ENCODE measurements at places on chromosomes 11 and 22.

GRCh38 chr11:124876818-124877630 is 11.8 kb downstream of the ROBO3 start:
- no peak for DNase-seq

GRCh38 chr11:65549096-65549495 is 9.1 kb downstream of the LTBP3 start:
- no peak for DNase-seq

- no peak for DNase-seq
Observed at GRCh38 chr11:76629116-76629852, 41.3 kb downstream of the LRRC32 start.

GRCh38 chr11:18772211-18772610 is 19.4 kb downstream of the PTPN5 start:
- no peak for DNase-seq

GRCh38 chr11:2213384-2213842 is 41.8 kb upstream of the TH start:
- DNase-seq: no peak

DNA sequence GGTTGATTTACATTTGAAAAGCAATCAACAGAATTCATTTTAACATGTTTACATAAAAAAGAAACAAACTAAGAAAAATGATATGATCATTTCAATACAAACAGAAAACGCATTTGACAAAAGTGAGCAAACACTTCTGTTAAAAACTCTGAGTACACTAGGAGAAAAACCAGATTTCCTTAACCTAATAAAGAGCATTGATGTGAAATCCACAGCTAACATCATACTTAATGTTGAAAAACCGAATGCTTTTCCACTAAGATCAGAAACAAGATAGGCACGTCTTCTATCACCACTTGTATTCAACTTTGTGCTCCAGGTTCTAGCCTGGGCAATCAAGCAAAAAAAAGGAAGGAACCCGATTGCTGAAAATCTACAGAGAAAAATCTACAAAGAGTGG is 227.6 kb downstream of the SBF2 start:
- no peak for DNase-seq

DNA sequence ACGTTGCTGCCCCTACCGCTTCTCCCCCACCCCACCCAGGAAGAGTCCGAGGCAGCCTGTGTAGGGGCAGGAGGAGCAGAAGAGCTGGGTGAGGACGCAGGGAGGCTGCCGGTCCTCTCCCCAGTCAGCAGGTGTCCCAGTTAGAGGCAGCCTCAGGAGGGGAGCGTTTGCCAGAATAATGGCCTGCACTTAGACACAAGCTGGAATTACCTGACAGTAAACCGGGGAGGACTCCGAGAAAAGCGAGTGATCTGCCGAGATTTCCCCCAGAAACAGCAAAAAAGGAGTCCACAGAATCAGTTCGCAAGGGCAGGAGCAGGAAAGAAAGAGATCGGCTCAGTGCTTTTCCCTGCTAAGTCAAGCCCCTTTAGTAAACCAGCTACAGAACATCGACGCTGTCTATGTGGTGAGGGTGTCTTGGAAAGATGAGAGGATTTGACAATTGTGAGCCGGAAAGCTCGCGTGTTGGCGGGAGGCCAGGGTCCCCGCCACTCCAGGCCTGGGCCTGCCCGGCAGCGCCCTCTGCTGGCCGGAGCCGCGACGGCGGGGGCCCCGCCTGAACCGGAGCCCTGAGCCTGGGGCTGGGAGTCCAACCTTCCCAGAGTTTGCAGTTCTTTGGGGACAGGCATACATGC is 17.7 kb upstream of the THRSP start:
- peak; percentile 80 for DNase-seq

DNA sequence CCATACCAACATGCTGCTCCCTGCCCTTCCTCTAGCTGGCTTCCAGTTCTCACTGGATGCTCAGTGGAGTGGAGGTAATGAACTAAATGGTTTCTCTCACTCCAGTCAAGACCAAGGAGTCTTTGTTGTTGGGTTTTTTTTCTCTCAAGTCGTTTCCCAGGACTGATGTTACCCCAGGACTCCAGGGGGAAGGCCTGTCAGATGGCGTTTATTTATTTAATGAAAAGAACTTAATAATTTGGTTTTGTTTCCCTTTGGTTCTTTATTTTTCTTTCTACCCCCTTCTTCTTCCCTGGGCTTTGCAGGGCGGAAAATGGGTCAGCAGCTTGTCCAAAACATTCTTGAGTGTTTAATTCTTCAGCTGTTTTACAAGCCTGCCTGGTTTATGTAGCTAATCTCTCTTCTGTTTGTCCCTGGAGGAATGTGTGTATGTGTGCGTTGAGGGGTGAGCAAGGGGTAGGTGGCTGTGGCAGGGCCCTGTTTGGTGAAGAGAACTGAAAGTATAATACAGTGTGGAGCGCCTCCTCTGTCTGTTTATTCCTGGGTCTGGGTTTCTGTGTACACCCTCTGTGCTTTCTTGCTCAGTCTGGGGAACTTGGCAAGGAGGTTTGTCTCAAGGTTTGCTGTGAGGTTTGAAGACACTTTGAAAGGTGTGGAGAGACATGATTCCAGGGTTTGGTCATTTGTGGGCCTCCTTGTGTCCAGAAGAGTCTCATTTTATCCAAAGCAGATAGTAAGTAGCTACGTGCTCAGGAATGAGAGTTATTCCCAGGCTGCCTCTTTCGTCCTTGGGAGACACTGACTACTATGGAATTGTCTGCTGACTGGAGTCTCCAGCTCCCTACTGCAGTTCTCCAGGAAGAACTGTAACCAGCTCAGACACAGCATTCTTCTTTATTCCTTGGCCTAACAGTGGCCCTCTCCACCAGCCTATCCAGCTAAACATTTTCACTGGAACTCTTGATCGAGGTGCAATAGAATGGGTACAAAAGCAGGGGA is 175.5 kb downstream of the ADAMTS15 start:
- no peak for DNase-seq

GRCh38 chr11:120028897-120029258 is 109.0 kb downstream of the TRIM29 start:
- no peak for DNase-seq

DNA sequence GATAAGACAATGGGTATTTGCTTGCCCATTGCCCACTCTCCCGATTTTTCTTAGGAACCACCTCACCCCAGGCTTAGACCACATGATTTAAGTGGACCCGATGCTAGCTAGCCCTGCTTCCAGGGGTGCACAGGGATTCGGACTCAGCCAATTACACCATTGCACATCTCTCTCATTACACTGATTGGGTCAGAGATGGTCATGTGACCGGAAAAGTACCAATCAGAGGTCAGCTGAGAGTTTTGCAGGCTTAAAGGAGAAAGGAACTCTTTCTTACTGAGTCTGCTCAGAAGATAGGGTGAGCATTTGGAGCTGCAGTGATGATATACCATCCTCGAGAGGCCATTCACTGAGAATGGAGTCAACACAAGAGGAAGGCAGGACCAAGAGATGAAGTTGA is 12.2 kb upstream of the ANKK1 start:
- no peak for DNase-seq

DNA sequence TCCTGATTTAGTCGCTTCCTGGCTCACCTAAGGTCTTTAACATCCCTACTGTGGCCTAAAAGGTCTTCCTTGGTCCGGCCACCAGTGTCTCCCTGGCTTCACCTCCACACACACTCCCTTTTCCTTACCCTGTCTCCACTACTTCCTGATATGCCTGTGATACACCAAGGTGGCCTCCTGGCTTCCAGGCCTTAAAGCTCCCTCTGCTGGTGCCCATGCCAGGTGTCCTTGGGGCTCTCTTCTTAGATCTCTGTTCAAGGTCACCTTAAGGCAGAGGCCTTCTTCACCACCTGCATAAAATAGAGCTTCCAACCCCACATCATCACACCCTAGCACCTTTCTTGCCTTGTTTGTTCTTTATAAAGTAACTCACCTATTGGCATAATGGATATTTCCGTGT is 787.7 kb downstream of the NTM start:
- DNase-seq: peak; percentile 48

DNA sequence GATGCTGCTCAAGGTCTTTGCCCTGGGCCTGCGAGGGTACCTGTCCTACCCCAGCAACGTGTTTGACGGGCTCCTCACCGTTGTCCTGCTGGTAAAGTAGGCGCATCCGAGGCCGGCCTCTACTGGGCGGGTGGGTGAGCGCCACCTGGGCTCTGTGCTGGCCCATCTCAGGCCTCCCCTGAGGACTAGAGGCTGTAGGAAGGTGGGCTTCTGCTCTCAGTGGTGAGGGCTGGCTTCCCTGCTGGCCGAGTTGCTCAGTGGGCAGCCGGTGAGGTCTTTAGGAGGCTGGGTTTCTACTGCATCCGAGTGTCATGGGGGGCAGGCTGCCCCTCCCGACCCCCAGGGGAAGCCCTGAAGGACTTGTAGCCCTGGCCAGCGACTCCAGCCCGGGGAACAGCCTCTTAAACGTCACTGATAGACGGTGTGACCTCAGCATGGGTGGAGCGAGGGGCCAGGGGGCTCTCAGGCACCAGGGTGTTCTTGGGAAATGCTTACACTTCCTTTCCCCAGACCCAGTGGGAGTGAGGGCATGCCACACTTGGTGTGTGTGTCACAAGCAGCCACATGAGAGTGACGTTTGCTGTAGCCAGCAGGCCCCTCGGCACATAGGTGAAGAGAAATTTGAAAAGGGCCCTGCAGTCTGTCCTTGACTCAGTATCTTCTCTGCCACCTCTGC is 30.3 kb downstream of the TPCN2 start:
- no peak for DNase-seq

- DNase-seq: no peak
Observed at GRCh38 chr11:126988655-126989054, 11.9 kb downstream of the KIRREL3 start.

DNA sequence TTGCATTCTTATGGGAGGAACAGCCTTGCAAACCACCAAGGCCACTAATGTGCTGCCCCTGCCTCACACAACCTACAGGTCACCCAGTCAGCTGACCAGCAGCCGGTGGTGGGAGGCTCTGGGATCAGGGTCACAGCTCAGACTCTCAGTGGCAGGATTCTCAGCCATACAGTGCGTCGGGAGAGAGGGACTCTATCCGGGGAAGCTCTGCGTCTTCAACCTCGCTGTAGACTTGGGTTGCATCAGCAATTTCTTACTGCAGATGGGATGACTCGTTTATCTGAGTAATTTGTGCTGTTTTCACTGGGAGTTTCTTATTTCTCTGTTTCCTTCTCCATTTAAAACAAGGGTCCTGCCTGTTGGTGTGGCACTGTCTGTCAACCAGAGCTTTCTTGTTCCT is 257.7 kb downstream of the TBC1D22A start:
- no peak for DNase-seq

- no peak for DNase-seq
Observed at GRCh38 chr11:13347901-13348300, 70.3 kb downstream of the BMAL1 start.

DNA sequence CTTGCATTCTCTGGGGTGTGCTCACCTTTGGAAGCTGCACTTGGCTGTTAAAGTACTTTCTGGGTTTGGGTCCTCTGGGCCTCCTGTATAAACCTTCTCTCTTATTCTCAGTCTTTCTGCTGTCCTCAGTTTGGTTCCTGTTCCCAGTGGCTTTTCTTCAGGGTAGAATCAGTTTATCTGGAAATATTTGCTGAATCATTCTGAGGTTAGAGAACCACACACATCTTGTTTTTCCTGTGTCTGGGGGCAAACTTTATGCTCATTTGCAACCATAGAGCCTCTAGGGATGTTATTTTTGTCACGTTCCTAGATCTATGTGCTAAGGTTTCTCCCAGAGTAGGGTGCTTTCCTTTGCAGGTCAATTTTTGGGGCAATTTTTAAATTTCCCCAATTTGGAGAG is 224.3 kb upstream of the C11orf87 start:
- DNase-seq: no peak

- no peak for DNase-seq
Observed at GRCh38 chr11:78021611-78022010, 1.5 kb downstream of the KCTD14 start.

DNA sequence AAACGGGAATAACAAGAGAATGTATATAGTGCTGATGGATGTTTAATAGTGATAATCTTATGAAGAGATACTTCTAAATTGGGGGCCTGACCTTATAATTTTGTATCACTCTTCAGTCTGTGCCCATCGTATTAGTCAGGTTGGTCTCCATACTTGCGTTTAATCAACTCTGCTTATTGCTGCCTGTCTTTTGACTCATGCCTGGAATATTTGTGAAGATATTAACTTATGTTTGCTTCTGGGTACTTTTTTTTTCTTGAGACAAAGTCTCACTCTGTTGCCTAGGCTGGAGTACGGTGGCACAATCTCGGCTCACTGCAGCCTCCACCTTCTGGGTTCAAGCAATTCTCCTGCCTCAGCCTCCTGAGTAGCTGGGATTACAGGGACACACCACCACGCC is 24.0 kb downstream of the TMEM135 start:
- no peak for DNase-seq

- DNase-seq: no peak
Observed at GRCh38 chr22:31275018-31275417, 17.3 kb downstream of the PIK3IP1 start.

DNA sequence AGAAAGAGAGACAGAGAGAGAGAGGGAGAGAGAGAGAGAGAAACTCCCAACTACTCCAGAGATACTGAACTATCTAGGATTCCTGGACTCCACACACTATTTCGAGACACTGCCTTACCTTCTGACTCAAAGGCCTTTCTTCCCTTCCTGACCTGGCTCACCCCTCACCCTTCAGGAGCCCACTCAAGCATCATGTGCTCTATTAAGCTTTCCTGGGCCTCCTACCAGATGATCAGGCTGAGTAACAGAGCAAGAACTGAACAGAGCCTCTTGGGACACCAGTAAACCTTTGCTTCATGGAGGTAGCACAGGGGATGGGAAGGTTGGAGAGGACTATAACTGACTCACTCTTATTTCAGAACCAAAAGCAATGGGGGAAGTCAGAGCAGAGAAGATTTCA is 31.4 kb downstream of the PLEKHA7 start:
- no peak for DNase-seq

DNA sequence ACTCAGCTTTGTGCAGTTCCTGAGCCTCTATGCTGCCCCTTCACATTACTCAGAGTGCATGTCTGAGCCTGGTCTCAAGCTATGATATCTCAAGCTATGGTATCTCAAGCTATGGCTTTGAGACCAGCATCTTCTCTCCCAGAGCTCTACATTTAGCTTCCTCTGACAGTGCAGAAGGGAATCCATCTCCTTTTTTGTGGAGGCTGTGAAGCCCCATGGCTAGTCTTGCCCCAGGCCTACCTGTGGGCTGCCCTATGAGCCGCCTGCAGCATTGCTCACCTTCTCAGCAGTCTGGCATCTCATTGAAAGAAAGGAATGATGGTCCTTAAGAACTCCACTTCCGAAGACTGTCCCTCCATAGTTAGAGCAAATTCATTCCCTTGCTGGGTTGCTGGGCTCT is 12.6 kb downstream of the PGAP2 start:
- DNase-seq: no peak

GRCh38 chr11:72112978-72113808 is 698 bp upstream of the ANAPC15 start:
- DNase-seq: peak; percentile 13

- no peak for DNase-seq
Observed at GRCh38 chr11:101516546-101516945, 67.3 kb downstream of the TRPC6 start.

GRCh38 chr22:46795140-46795539 is 32.7 kb downstream of the TBC1D22A start:
- no peak for DNase-seq

GRCh38 chr11:64793271-64794160 is 9.5 kb downstream of the MAP4K2 start:
- DNase-seq: no peak

All from NCI-H1105 treated with DMSO at 0.1 percent for 48 hours (cell line).